Stimulated activated CD4-positive, alpha-beta T cell treated with anti-CD3 and anti-CD28 coated beads, Interleukin-12 subunit alpha, Interleukin-12 subunit beta, amount 100 ng/mL, for 24 hours (primary cell): ENCODE measurements at places on chromosomes 4 and X.

DNA sequence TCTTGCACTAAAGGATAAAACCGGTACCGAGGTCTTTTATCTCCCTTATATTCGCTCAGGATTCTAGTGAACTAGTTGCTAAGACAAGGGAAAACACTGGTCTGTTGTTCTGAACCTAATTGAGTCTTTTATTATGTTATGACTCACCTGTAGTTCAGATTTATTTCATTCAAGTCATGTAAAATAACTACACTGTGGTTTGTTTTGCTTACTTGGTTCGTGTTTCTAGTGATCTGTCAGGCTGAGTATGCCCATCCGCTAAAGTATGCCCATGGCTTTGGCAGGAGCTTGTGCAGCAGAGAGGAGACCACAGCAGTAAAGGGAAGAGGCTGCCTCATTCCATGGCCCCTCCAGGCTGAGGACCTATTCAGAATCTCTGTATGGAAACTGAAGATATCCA, 126.1 kb downstream of the AFF1 start:
- DNase-seq, result no peak

DNA sequence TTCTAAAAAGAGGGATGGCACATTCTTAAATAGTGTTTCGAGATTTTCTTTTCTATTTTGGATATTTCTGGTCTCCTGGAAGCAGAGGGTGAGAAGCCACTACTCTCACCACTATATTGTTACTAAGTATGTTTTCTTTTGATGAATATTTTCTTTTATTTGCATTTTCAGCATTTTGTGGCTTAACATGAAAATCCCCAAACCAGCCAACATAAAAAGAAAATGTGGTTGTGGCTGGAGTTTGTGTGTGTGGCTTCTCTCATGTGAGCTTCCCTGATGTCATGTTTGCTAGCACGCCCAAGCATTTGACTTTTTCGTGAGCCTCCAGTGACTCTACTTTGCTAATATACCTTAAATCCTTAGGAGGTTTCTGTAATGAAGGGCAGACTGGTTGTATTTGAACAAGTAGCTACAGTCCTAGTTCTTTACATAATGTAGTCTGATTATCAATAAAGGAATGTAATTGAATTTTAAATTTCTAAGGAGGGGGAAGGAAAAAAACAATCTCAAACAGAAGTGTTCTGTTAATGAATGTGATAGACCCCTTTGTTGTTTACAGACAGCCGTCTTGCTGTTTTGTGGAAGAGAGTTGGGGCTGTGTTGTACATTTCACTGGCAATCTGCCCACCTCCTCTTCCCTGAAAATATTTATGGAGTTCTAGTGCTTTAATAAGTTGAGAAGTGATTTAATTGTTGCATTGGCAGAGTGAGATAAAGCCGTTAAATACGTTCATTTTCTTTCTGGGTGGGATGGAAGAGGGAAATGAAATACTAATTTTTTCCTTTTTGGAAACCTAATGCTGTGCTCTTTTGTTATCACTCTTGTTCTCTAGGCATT, 114.6 kb downstream of the ARHGAP10 start:
- DNase-seq, result no peak

DNA sequence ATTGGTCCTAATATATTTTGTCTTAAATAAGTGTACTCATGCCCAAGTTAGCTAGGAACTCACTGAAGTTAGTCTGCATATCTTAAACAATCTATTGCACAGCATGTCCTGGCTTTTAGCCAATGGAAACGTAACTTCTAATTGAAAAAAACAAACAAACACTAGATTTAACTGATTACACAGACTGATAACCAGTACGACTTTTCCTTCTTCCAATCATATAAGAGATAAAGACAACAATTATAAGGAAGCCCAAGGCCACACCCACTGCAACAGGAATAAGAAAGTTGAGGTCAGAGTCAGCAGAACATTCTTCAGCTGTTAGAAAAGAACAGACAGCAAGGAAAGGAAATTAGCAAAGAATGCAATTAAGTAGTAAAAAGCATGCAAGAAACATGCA, 40.8 kb downstream of the LAMP2 start:
- no peak for DNase-seq

DNA sequence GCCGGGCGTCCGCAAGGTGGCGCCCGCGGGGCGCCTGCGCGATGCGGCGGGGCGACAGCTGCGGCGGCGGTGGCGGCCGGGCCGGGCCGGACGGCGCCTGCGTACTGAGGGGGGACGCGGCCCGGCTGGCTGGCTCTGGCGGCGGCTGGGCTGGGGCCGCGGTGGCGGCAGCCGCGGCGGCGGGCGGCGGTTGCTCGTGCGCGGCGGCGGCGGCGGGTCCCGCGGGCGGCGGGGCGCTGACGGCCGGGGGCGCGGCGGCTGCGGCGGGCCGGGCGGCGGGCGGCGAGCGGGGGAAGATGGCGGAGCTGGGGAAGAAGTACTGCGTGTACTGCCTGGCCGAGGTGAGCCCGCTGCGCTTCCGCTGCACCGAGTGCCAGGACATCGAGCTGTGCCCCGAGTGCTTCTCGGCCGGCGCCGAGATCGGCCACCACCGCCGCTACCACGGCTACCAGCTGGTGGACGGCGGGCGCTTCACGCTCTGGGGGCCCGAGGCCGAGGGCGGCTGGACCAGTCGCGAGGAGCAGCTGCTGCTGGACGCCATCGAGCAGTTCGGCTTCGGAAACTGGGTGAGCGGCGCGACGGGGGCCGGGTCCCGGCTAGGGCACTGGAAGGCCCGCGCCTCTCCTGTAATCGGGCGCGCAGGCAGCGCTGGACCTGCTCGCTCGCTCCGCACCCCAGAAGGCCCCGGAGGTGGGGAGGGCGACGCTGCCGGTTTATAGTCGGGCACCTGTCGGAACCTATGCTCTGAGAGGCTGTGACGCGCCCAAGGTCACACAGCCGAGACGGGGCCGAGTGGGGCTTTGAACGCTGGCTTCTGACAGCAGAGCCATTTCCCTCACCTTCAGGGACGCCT, at the start of gene TADA2B:
Gene TADA2B (plus strand): TSS at position 89 of the 853 bp plus-strand sequence. CDS start 208 bp downstream, at position 297.
- DNase-seq, result no peak

GRCh38 chr4:82415922-82416365, 14.3 kb downstream of the HNRNPDL start:
- no peak for DNase-seq

GRCh38 chr4:104571341-104571740, 76.6 kb upstream of the CXXC4 start:
- DNase-seq, result no peak

DNA sequence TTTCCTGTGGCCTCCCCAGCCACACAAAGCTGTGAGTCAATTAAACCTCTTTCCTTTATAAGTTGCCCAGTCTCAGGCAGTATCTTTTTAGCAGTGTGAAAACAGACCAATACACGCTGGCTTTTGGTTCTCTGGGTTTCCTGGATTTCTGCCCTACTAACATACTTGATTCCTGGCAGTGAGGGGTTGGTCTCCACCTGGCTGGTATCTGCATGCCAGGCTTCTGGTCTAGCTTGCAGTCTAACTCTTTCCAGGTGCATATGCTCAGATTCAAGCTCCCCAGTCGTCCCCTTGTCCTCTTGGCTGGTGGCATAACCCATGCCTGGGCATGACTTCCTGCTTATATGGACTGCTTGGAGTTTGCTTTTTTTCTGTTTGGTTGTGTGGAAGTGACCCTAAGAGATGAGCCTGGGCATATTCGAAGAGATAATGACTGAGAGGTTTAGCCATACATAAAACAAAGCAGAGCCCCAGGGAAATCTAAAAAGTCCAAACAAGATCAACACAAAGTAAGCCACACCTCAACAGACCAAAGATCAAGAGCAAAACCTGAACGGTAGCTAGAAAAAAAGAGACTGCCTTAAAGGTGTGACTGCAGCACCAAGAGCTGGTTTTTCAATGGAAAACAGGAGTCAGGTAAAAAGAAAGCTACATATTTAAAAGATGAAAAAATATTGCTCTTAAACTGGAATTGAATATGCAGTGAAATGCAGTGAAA, 102.1 kb upstream of the STS start:
- no peak for DNase-seq

GRCh38 chrX:96770315-96770714, 85.7 kb downstream of the DIAPH2 start:
- no peak for DNase-seq

DNA sequence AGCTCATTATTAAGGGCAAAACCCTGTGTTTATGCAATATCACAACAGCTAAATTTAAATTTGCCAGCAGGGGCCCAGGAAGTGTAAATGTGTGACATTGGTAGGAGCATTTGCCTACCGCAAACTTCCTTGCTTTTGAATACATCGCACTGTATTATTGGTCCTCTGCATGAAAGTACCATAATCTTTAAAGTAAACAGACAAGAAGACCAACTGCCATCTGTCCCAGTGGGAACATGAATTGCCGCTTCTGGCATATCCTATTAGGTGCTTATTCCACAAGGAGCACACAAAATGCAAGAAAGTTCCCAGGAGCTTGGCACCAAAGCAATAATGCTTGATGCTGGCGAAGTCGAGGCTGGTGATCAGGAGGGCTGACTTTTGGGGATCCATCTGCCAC, 51.3 kb downstream of the SOD3 start:
- DNase-seq, result no peak

DNA sequence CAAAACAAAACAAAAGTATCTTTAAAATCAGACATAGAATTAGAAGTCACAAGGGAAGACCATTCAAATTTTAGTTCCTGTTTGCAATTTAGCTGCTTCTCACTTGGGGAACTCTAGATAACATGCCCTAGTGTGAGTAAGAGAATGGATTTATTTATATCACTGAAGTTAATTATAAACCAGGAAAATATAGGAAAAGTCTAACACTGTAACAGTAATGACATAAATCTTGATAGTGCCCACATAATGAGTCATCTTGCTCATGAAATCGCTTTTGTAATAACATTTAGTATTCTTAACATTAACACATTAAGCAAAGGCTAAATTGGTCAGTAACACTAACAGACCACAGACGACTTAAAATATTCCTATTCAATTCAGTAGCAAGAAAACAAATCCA, 710.7 kb downstream of the STPG2 start:
- DNase-seq, result no peak

- DNase-seq, result no peak
Measured at GRCh38 chr4:14640476-14640875, 361.8 kb upstream of the CPEB2 start.

- DNase-seq, result peak; percentile 73
Measured at GRCh38 chr4:170138580-170139194, 48.9 kb upstream of the AADAT start.

GRCh38 chr4:2141762-2142451, 82.8 kb downstream of the NAT8L start:
- no peak for DNase-seq
